Stimulated activated CD8-positive, alpha-beta memory T cell treated with anti-CD3 and anti-CD28 coated beads, Interleukin-7, amount 100 ng/mL, for 4 hours (primary cell): ENCODE measurements at places on chromosomes 7 and 10.

GRCh38 chr10:59847326-59847725 lies 59.0 kb downstream of the CCDC6 start:
- DNase-seq = no peak

GRCh38 chr10:103125323-103126267 lies 67.5 kb downstream of the NT5C2 start:
- DNase-seq = no peak

- DNase-seq = no peak
These were observed 6.6 kb upstream of the DLX6 start for GRCh38 chr7:96998744-96999143.

DNA sequence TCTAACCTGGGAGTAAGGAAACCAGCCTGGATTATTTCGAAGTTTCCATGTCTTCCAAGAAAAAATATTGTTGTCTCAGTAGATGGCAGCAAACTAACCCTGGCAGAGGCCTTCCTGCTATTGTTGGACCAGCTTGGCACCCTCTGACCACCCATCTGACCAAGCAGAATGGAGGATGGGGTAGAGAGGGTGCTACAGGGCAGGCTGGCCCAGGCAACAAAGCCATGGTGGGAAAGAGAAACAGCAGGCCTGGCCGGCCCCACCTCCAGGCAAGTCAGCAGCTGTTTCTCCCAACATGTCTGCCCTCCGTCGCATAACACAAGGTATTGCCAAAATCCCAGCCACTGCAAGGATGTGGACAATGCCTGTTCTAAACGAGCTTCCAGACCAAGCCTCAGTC lies 95.0 kb downstream of the FAM53B start:
- DNase-seq = no peak

DNA sequence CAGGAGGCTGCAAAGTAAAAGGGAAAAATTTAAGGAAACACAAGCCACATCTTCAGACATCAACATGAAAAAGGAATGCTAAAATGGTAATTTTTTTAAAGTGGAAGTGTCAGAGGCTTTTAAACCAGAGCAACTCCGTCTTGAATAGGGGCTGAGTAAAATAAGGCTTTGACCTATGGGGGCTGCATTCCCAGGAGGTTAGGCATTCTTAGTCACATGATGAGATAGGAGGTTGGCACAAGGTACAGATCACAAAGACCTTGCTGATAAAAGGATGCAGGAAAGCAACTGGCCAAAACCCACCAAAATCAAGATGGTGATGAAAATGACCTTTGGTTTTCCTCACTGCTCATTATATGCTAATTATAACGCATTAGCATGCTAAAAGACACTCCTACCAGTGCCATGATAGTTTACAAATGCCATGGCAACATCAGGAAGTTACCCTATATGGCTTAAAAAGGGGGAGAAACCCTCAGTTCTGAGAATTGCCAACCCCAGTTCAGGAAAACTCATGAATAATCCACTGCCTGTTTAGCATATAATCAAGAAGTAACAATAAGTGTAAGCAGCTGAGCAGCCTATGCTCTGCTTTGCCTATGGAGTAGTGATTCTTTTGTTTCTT lies 128.3 kb downstream of the SKAP2 start:
- no peak for DNase-seq
